ENCODE measurements at places on chromosomes 3 and 15.
A peak's percentile ranks its signal among the peaks of the same experiment; 100 is the strongest.

GRCh38 chr15:26438718-26439117 lies 334.1 kb downstream of the GABRB3 start:
- DNase-seq, result no peak

DNA sequence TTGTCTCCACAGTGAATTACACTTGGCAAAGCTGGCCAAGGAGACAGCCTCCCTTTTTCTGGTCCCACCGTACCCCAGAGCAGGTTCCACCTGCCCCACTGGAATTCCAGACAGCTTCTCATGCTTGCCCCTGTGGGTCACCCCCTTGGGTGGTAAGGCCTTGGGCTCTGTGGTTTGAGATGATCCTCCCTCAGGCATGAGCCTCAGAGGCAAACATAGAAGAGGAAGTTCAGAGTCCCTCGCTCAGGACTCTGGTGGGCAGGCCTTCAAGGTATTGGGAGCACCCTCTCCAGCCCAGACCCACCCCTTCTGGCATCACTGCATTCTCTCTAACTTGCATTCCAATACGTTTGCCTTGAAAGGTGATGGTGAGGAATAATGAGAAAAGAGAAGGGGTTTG lies 17.6 kb upstream of the UBA7 start:
- no peak for DNase-seq

DNA sequence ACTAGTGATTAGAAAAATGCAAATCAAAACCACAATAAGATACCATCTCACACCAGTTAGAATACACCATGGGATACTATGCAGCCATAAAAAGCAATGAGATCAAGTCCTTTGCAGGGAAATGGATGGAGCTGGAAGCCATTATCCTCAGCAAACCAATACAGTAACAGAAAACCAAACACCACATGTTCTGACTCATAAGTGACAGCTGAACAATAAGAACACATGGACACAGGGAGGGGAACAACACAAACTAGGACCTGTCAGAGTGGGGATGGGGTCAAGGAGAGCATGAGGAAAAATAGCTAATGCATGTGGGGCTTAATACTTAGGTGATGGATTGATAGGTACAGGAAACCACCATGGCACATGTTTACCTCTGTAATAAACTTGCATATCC lies 36.0 kb upstream of the CCNL1 start:
- DNase-seq, result no peak

DNA sequence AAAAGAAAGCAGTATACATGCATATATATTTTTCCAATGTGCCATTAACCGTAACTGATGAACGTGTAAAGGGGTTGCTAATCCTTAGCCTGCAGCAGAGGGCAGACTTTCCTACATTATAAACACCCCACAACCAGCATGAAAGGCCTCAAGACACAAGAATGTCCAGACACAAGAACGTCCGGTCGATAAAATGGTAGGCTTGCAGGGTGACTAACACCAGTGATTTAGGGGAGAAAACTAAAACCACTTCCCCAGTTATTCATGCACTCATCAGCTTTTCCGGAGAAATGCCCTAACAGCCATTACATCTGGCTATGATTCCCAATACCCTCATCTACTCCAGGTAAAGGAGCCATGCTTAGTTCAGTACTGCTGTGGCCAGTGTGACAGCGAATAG lies 57.4 kb downstream of the LRTM1 start:
- no peak for DNase-seq

- DNase-seq, result no peak
Measured at GRCh38 chr3:80350771-80351170, 583.0 kb upstream of the ROBO1 start.

- DNase-seq, result no peak
Measured at GRCh38 chr15:85614059-85614458, 180.7 kb downstream of the KLHL25 start.

GRCh38 chr15:99680276-99680675 lies 53.0 kb downstream of the LYSMD4 start:
- DNase-seq, result no peak

- DNase-seq, result no peak
Measured at GRCh38 chr3:46578973-46579755, 13.1 kb upstream of the LRRC2 start.

DNA sequence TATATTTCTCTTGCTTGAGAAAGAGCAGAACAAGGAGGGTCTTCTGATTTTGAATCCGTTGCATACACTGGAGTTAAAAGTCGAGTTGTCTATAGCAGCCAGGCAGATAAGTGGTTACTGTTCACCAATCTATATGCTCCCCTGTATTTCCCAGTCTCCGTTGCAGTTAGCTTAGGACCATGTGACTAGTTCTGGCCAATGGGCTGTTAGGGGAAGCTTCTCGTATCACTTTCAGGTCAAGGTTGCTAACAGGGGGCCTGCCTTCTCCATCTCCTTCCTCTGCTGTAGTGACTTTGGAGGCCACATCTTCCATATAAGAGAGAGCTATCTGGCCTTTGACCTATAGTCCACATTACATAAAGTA lies 188.5 kb upstream of the KBTBD8 start:
- no peak for DNase-seq

DNA sequence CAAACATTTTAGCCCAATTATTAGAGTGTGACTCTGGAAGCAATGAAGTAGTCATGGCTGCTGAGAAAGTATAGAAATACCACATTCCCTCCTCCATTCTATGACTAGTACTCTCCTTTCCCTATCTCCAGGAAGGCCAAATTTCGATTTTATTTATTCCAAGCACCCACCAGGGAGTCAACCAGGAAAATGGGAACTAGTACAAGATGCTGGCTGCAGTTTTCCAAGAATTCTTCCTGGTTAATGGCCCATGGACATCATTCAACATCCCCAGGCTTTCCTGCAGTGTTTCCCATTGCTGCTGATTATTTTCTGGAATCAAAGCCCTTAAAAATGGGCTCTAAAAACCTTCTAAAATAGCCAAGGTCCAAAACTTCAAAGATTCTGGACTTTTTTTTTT lies 247.9 kb upstream of the STT3B start:
- DNase-seq, result no peak

- no peak for DNase-seq
Measured at GRCh38 chr3:127404221-127405009, 116.6 kb upstream of the PRR20G start.

DNA sequence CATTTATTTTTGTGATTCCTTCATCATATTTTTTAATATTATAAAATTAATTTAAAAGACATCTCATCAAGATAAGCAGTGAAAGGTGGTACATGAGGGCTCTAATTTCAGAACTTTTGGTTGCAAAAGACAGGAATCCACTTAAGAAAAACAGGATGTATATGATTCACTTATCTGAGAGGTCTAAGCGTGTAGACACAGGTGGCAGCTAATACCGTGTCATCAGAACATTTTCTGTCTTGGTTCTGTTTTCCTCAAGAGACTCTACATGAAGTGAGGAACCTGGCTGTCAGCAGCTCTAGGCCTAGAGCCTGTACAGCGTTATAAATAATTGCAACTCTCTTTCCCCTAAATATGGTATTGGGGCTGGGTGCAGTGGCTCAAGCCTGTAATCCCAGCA lies 433.7 kb upstream of the NAALADL2 start:
- no peak for DNase-seq

GRCh38 chr3:148829926-148830325 lies 2.3 kb downstream of the CPB1 start:
- no peak for DNase-seq

DNA sequence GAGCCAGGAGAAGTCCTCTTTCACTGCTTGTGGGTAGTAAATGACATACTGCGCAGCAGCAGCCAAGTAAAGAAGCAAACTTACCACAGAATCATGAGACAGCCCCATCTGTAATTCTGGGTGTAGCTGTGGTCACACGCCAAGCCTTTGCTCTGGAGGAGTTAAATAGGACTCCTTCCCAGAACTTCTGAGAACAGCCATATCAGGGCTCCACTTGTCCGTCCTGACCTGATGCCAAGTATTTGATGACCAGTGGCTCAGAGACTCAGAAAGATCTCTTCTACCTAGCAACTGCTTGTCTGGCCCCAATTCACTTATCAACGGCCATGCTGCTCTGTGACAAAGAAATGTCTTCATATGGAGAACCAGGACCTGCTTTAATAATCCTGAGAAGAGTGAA lies 20.6 kb upstream of the GOLIM4 start:
- DNase-seq, result no peak

GRCh38 chr3:172341482-172342059 lies 106.7 kb downstream of the GHSR start:
- no peak for DNase-seq

GRCh38 chr15:43105778-43106485 lies at the start of gene UBR1:
TSS of gene UBR1 (minus strand) at chr15:43106038. CDS start at chr15:43106022, 16 bp downstream.
- DNase-seq, result peak; percentile 82

DNA sequence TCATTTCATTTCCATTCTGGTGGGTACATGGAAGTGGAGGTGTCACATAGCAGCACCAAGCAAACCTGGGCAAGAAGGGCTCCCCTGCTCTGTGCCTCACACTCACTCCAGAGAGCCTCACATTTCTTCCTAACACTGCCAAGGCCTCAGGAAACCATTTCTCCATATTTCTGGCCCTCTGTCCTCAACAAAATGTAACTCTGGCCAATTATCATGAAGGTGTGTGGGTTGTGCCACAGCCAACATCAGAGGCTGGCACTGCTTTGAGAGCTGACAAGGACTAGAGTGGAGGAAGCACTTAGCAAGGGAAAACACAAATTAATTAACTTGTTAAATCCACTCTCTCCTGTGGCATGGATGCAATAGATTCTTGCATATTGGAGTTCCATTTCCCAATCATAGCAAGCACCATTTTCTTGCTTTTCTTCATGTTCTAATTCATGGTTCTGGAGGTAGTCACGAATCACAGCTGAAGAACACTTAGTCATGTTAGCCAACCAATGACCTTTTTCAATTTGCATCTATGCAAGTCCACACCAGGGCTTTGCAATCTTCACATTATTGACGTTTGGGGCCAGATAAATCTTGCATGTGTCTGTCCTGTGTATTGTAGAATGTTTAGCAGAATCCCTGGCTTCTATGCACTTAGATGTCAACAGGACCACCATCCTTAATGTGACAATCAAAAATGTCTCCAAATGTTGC lies 241.1 kb downstream of the PLCL2 start:
- DNase-seq, result no peak

- DNase-seq, result no peak
Measured at GRCh38 chr15:91335702-91336101, 235.6 kb downstream of the SV2B start.

GRCh38 chr15:96329403-96329981 lies 1.0 kb upstream of the NR2F2 start:
- no peak for DNase-seq

- DNase-seq, result no peak
Measured at GRCh38 chr15:47337836-47338235, 379.5 kb upstream of the SEMA6D start.

DNA sequence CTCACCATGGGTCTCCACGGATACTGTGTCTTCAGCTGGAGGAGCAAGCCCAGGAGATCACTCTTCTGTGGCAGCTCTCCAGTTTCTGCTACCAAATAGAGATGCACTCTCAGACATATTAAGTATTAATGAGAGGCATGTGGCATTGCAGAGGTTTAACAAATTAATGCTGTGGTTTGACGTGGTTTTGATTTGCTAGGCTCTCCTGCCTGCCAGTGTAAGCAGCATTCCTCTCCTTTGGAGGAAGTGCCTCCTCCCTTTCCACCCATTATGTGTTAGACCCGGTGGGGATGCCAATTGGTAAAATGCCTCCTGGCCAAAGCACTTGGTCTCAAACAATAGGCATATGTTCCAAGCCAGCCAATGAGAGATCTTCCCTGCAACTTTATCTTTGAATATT lies 124.8 kb downstream of the MYLK start:
- no peak for DNase-seq

- no peak for DNase-seq
Measured at GRCh38 chr3:130779031-130779430, 32.4 kb upstream of the PIK3R4 start.

DNA sequence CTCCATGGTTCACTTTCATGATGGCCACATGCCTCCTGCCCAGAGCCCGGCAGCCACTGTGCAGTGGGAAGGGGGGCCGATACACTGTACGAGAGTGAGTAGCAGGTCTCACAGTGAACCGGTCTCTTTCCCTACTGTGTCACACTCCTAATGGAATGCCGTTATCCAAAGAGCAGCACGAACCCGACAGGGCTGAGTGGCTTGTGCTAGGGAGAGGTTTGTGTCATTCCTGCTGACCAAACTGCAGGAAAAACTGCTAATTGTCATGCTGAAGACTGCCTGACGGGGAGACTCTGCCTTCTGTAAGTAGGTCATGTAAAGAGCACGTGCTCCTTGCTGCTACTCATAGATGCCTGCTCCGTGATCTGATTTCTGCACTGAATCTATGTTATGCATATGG lies 105.1 kb downstream of the ARPP21 start:
- no peak for DNase-seq

GRCh38 chr3:140093742-140094141 lies 158.8 kb downstream of the CLSTN2 start:
- no peak for DNase-seq

- no peak for DNase-seq
Measured at GRCh38 chr3:45180899-45181298, 34.7 kb upstream of the CDCP1 start.

DNA sequence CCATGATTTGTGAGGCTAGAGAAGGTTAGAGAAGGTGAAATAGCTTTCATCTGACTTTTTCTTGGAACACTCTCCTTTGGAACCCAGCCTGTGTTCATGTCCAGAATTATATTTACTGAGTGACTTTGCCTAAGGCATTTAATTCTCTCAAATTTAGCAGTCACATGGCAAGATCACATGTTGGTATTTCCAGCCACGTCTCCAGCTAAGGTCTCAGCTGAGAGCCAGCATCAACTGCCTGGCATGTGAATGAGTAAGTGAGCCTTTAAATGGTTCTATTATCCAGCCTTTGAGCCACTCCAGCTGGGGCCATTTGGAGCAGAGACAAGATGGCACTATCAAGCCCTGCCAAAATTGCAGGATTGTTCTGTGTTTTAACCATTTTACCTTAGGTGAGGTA lies 130.2 kb upstream of the SGO1 start:
- no peak for DNase-seq

GRCh38 chr3:192918275-192918588 lies 576 bp upstream of the MB21D2 start:
- no peak for DNase-seq

DNA sequence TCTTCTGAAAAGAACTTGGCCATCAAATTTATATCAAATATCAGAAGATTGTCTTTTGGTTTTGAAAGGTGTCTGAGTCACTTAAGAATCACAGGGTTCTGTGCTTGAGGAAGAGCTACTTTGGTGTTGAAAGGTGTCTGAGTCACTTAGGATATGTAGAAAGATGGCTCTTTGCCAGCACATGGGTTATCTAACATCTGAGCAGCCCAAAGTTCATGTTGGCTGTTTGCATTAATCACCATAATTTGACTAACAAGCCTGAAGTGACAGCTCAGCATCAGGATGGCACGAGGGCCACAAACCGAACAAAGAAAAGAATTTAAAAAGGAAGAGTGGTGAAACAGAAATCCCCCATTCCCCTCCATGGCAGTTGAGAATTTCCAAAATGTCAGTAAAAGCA lies 190.5 kb upstream of the CMC1 start:
- no peak for DNase-seq
